ENCODE measurements at places on chromosomes 2 and 18. TPM values are rescaled to one million over a fixed set of nuclear protein-coding genes. Genes with fewer than 3 reads are reported as not detected.

DNA sequence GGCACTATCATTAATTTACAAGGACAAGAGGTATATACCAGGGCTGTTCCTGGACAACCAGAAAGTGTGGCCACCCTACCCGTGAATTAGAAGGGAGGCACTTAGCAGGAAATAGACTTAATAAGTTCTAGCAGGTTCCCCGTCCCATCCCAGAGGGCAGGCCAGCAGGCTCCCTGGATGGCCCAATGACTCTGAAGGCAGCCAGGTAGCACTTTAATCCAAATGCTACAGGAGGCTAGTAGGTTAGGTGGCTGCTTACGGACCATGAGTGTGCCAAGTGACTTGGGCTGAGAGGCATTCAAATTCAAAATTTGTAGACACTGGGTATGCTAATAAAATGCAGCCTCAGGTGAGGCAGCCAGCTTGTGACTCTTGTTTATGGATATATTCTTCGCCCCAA, 123.9 kb downstream of the UXS1 start:
- H3K27me3 ChIP-seq: peaks cover 10% of the 10 kb centered on the region
- no peak for DNase-seq
- H3K4me3 ChIP-seq: no peak overlapping the region
- no peaks in the 10 kb centered on the region for H3K36me3 ChIP-seq

Gene PLGLB1
- total RNA-seq: 3.3 TPM

Gene CYTIP
- total RNA-seq: 34.7 TPM

Gene C2orf72
- total RNA-seq: 1.5 TPM

DNA sequence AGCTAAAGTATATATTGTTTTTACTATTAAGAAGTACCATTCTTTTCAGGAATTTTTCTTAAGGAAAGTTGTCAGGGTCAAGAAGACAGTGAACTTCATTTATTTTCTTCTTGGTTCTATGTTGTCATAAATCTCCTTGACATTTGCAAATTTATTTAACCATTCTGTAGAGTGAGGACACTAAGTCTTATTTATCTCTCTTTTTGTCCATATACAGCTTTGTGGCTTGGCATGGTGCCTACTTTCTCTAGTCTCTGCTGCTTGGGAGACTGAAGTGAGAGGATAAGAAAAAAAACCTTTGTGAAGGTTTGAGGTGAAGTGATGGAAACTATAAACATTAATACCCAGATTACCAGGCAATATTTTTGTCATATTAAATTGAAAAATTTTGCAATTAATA, 1389.4 kb downstream of the SUCLG1 start:
- H3K36me3 ChIP-seq: no peaks in the 10 kb centered on the region
- H3K4me3 ChIP-seq: no peak overlapping the region
- DNase-seq: no peak

Gene SIX3
- total RNA-seq: not detected

DNA sequence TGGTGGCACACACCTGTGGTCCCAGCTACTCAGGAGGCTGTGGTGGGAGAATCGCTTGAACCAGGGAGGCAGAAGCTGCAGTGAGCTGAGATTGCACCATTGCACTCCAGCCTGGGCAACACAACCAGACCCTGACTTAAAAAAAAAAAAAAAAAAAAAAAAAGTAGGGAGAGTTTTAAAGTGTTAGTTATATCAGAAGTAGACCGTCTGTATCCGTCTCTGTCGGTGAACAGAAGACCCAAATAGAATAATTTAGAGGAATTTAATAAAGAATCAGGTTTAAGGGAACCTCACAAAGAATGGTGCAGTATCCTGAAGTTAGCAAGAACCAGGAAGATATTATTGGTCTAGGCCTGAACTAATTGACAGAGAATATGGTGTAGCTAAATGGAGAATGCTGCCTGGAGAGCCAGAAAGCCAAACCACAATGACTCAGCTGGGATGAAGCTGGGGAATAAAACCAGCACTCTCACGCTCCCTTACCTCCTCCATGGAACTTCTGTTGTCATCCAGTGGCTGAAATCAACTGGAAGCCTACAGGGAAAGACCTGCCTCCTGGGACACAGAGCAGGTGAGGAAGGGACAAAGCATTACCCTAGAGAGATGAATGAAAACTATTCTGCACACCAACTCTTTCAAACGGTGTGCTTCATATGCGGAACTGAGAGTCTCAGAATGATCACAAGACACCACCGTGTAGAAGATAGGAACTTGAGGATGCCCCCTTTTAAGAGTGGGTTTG, 39.1 kb upstream of the PLEKHM3 start:
- no peaks in the 10 kb centered on the region for H3K4me1 ChIP-seq
- DNase-seq: no peak
- H3K27ac ChIP-seq: no peak overlapping the region
- H3K27me3 ChIP-seq: no peaks in the 10 kb centered on the region
- H3K4me3 ChIP-seq: no peak overlapping the region
- no peaks in the 10 kb centered on the region for H3K36me3 ChIP-seq

GRCh38 chr18:5463390-5463789, 80.4 kb downstream of the EPB41L3 start:
- H3K27ac ChIP-seq: no peak overlapping the region
- H3K27me3 ChIP-seq: no peaks in the 10 kb centered on the region
- H3K4me3 ChIP-seq: no peak overlapping the region
- no peaks in the 10 kb centered on the region for H3K36me3 ChIP-seq
- DNase-seq: peak; percentile 66

Gene TUBA3E
- not detected for total RNA-seq

Gene CYP27A1
- 180 TPM for total RNA-seq

- DNase-seq: no peak
- H3K4me3 ChIP-seq: no peak overlapping the region
- H3K4me1 ChIP-seq: no peaks in the 10 kb centered on the region
- H3K27ac ChIP-seq: no peak overlapping the region
- H3K27me3 ChIP-seq: no peaks in the 10 kb centered on the region
Measured at GRCh38 chr2:34481542-34481941, 882.4 kb upstream of the FAM98A start.

Gene IL37
- not detected for total RNA-seq

- no peak overlapping the region for H3K27ac ChIP-seq
- no peak overlapping the region for H3K4me3 ChIP-seq
- H3K27me3 ChIP-seq: no peaks in the 10 kb centered on the region
Measured at GRCh38 chr18:69958422-69958821, 10.7 kb upstream of the CD226 start.

GRCh38 chr2:40177366-40177765, 274.5 kb downstream of the SLC8A1 start:
- no peak overlapping the region for H3K4me3 ChIP-seq
- H3K36me3 ChIP-seq: no peaks in the 10 kb centered on the region
- H3K27me3 ChIP-seq: no peaks in the 10 kb centered on the region

Gene MC4R
- total RNA-seq: not detected

GRCh38 chr2:41234093-41234492, 782.2 kb upstream of the SLC8A1 start:
- H3K4me3 ChIP-seq: no peak overlapping the region
- H3K36me3 ChIP-seq: no peaks in the 10 kb centered on the region
- H3K27ac ChIP-seq: no peak overlapping the region
- no peak for DNase-seq
- H3K27me3 ChIP-seq: no peaks in the 10 kb centered on the region

- H3K4me1 ChIP-seq: peaks cover 7% of the 10 kb centered on the region
- DNase-seq: peak; percentile 70
- H3K27me3 ChIP-seq: no peaks in the 10 kb centered on the region
- peak overlapping the region; percentile 20 for H3K27ac ChIP-seq
- no peaks in the 10 kb centered on the region for H3K36me3 ChIP-seq
Measured at GRCh38 chr18:36187826-36188721, 777 bp downstream of the MOCOS start.

- H3K4me1 ChIP-seq: no peaks in the 10 kb centered on the region
- no peaks in the 10 kb centered on the region for H3K36me3 ChIP-seq
- no peak overlapping the region for H3K4me3 ChIP-seq
- H3K27me3 ChIP-seq: no peaks in the 10 kb centered on the region
- DNase-seq: no peak
- H3K27ac ChIP-seq: no peak overlapping the region
Measured at GRCh38 chr2:184346338-184346862, 251.9 kb upstream of the ZNF804A start.

Gene LYPD1
- 1.2 TPM for total RNA-seq

DNA sequence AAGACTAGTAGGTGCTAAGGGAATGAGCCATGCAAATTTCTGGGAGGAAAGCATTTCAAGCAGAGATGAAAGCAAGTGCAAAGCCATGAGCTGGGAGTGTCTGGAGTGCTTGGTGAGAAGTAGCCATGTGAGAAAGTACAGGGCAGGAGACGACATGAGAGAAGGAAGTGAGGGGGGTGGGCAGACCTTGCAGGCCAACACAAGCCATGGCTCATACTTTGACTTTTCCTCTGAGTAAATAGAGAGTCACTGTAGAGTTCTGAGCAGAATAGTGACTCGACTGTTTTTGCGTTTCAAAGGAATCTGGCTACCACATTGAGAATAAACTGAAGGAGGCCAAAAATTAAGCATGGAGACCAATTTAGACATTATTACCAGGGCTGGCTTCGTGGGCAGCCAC, 42.2 kb downstream of the SCN2A start:
- DNase-seq: no peak
- no peak overlapping the region for H3K4me3 ChIP-seq
- H3K36me3 ChIP-seq: no peaks in the 10 kb centered on the region
- no peaks in the 10 kb centered on the region for H3K27me3 ChIP-seq
